ENCODE measurements at places on chromosomes 6 and 20. TPM values are rescaled to one million over a fixed set of nuclear protein-coding genes. Genes with fewer than 3 reads are reported as not detected.

Gene GNAS-AS1
- polyA plus RNA-seq: 1.1 TPM

Gene SCUBE3
- 37.6 TPM for polyA plus RNA-seq

Gene KCNK5
- polyA plus RNA-seq: 8.5 TPM

Gene TGM3
- polyA plus RNA-seq: 0.82 TPM

Gene SEC23B
- 69.9 TPM for polyA plus RNA-seq

Gene KDM1B
- 19.4 TPM for polyA plus RNA-seq

Gene PLN
- polyA plus RNA-seq: 3.8 TPM

GRCh38 chr6:41063884-41064285 is 8.3 kb downstream of the OARD1 start:
- DNase-seq: no peak

DNA sequence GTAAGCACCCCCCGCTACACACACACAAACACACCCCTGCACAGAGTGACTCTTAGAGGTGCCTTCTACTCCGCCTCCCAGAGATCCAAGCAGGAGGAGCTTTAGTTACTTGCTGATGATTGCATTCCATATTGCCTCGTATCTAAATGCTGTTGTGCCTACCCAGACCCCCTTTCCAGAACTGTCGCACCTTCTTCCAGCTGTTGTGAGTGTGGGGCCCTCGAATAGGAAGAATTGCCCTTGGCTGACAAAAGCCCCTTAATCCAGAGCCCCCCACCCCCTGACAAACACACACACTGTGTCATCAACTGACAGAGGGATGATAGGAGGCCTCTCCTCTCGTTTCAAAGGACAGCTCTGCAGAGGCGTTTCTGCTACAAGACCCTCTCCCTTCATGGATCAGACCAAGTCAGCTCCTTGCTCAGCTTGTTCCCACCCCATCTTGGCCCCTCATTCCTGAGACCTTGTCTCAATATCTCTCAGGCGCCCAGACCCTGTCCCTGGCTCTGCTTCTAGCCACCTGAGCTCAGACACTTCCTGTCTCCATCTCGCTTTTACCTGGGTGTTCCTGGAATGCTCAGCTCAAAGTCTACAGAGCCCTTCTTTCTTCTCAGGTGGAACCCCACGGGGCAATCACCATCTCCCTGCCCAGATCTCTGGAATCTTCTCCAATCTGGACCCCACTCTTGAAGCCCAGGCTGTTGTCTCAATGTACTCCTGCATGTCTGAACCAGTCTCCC is 4.0 kb upstream of the VSX1 start:
- no peak for DNase-seq

GRCh38 chr6:10526156-10526555 is 5.0 kb downstream of the GCNT2 start:
- no peak for DNase-seq

DNA sequence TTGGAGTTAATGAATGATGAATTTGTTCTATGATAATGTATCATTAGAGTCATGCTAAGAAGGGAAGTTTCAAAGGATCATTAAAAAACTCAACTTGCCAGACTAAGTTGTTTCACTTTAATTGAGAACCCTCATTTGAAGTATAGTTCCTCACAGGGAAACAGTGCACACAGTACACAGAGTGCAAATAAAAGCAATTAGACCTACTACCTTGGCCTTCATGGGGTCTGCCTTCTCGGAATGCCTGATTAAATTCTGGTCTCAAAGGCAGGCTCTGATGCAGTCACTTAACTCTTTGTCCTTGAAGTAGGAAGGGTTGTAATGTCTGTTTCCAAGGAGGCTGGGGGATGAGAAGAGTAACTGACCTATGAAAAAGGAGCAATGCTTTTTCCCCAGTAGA is 457.3 kb downstream of the TBC1D32 start:
- DNase-seq: no peak

GRCh38 chr6:12750416-12750815 is 33.8 kb downstream of the PHACTR1 start:
- DNase-seq: no peak

GRCh38 chr6:85081102-85081501 is 316.7 kb upstream of the TBX18 start:
- no peak for DNase-seq

DNA sequence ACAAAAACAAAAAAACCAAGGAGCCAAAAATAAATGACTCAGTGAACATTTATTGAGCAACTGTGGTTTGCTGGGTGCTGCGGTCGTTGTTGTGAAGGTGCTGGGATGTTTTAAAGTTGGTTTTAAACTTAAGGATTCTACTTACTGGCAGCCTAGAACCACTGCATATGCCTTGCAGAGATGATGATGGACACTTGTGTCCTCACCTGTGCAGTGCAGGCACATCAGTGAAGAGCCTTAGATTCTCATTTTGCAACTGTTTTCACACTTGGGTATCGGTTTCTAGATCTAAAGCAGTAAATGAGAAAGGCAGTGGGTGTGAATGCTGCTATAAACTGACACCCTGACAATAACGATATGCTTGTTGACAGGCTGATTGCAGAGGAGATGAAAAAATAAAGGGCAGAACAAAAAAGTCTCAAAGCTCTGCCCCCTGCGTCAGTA is 68.8 kb downstream of the UTRN start:
- no peak for DNase-seq

DNA sequence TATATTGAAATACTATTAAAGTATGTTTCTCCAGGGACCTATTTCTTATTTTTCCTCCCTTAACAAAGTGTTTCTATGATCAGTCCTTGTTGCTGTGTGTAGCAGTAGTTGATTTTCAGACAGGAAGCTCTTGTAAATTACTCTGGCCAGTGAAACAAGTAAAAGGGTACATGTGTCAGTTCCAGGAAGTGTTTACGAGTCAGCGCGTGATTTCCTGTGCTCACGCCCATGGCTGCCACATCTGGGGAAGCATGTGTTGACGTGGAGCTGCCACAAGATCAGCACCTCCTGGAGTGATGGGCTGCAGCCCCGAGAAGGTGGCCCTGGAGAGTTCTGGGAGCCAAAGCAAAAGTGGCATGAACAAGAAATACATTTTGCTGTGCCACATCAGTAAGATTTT is 38.6 kb upstream of the GGTLC1 start:
- DNase-seq: no peak

- DNase-seq: peak; percentile 65
These were observed 51.2 kb upstream of the RNF182 start for GRCh38 chr6:13873288-13874190.

GRCh38 chr6:63615590-63615989 is 20.0 kb upstream of the PHF3 start:
- no peak for DNase-seq

GRCh38 chr6:37822851-37823682 is 3.5 kb downstream of the ZFAND3 start:
- DNase-seq: no peak

Measured in left renal cortex interstitium (tissue), 4 donors.